Motor neuron (in vitro differentiated cells): ENCODE measurements at places on chromosomes 1 and 21. TPM values are rescaled to one million over a fixed set of nuclear protein-coding genes. Genes with fewer than 3 reads are reported as not detected.

- peak; percentile 71 for ATAC-seq
Measured at GRCh38 chr1:84773933-84774497, 83.8 kb upstream of the SSX2IP start.

DNA sequence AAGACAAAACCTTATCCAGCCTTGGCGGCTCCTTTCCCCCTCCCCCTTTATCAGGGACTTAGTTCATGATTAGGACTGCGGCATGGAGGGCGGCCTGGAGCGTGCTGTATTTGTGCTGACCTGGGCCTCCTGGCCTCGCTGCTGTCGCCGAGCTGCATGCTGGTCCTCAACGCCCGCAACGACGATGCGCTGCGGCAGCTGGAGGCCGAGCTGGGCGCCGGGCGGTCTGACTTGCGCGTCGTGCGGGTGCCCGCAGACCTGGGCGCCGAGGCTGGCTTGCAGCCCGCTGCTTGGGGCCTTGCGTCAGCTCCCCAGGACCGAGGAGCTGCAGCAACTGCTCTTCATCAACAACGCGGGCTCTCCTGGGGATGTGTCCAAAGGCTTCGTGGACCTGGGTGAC is 70.9 kb downstream of the TM2D1 start:
- ATAC-seq = no peak

GRCh38 chr1:245279346-245279745 is 124.6 kb downstream of the KIF26B start:
- ATAC-seq = no peak

DENND2D gene
- total RNA-seq = 0.73 and 2.1 TPM in 2 replicates

DNA sequence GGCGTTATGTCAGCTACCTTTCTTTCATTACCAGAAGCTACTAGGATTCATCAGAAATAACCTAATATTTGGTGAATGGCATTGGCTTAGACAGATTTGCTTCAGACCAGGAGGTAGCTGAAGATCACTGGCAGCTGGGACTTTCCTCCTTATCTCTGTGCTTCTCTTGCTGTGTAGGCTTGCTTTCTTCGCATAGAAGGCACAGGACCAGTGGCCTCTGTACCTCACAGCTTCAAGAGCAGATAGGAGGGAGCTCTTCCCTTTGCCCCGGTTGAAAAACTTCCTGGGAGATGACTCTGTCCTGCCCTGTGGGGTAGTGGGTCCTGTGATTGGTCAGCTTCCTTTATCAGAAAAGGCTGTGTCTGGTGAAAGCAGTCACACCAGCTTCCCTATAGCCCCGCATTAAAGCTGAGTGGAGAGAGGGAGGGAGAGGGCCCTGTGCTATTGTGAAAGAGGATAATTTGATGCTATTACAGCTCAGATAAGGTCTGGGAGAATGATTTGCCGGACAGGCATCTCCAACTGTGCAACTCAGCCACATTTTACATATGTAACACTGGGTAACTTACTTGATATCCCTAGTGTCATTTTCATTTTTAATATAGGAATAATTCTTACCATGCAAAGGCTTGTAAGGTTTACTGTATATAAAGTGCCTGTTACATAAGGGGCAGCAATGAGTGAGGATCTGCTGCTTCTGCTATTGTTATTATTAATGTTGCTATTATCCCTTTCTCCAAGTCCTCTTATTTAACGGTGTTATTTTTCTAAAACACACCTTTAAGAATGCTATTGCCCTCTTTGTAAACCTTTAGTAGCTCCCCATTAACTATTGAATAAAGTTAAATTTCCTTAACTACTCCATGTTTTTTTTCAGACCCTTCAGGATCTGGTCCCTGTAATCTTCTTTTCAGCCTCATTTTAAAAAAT is 31.6 kb downstream of the OSBPL9 start:
- ATAC-seq = peak; percentile 76
